Chondrocyte (in vitro differentiated cells): ENCODE measurements at places on chromosomes 7 and 10. TPM values are rescaled to one million over a fixed set of nuclear protein-coding genes. Genes with fewer than 3 reads are reported as not detected.

- DNase-seq: no peak
- peaks cover 5% of the 10 kb centered on the region for H3K27me3 ChIP-seq
- no peak overlapping the region for H3K27ac ChIP-seq
Observed at GRCh38 chr7:136348542-136349192, 371.5 kb upstream of the MTPN start.

- no peak overlapping the region for H3K4me3 ChIP-seq
- DNase-seq: no peak
- H3K36me3 ChIP-seq: no peaks in the 10 kb centered on the region
- no peaks in the 10 kb centered on the region for H3K4me1 ChIP-seq
- peaks cover 5% of the 10 kb centered on the region for H3K27me3 ChIP-seq
- H3K27ac ChIP-seq: no peak overlapping the region
Observed at GRCh38 chr10:56269181-56269580, 91.9 kb downstream of the ZWINT start.

DNA sequence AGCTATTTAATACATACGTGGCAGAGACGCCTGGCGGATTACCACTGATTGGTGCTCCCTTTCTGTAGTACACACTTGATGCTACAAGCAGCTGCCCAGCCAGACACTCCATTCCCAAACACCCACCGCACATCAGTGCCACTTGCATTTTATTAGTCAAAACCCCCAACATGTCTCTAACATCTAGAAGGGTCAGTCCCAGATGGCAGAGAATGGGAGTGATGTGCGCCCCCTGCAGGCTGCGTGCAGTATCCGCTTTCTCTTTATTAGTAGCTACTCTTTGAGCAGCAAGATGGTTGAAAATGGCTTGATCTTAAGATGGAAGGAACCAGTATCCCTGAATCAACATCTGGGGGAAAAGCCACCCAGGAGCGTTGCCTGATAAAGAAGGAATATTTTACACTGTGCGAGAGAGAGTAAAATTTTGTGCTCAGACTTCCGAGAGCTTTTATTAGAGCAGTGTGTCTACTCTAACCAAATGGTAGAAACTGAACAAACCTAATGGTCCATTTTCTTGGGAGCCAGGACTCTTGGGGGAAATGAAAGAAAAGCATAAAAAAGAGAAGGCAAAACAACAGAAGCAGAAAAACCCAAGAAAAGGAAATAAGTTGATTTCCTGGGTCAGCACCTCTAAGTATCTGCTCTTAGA, 78.3 kb downstream of the ST8SIA6 start:
- H3K4me3 ChIP-seq: no peak overlapping the region
- DNase-seq: no peak
- no peaks in the 10 kb centered on the region for H3K4me1 ChIP-seq

GRCh38 chr10:12823328-12823727, 178.2 kb downstream of the CCDC3 start:
- peak overlapping the region; percentile 82 for H3K27ac ChIP-seq
- DNase-seq: no peak
- H3K27me3 ChIP-seq: no peaks in the 10 kb centered on the region
- H3K36me3 ChIP-seq: peaks cover 19% of the 10 kb centered on the region
- H3K4me3 ChIP-seq: peak overlapping the region; percentile 19

GRCh38 chr7:44964384-44964830, 14.4 kb downstream of the MYO1G start:
- no peaks in the 10 kb centered on the region for H3K36me3 ChIP-seq
- H3K4me3 ChIP-seq: no peak overlapping the region
- peaks cover 3% of the 10 kb centered on the region for H3K27me3 ChIP-seq
- no peak overlapping the region for H3K27ac ChIP-seq
- H3K4me1 ChIP-seq: no peaks in the 10 kb centered on the region

- H3K4me1 ChIP-seq: peaks cover 46% of the 10 kb centered on the region
- DNase-seq: no peak
- H3K4me3 ChIP-seq: no peak overlapping the region
- H3K27ac ChIP-seq: peak overlapping the region; percentile 66
Observed at GRCh38 chr10:80471001-80471400, 16.9 kb downstream of the TSPAN14 start.

DNA sequence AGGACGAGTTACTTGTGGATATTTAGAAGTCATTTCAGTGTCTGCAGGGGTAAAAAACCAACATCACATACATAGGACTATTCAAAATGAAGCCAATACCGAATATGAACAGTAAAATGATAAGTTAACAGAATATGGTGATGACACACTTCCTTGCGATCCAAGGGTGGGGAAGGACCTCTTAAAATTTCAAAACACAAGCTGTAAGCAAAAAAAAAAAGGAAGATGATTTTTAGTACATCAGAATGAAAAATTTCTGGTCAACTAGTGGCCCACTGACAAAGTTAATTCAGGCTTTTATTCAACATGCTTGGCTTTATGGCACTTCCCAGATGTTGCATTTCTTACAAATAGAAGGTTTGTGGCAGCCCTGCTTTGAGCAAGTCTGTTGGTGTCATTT, 19.0 kb upstream of the GALNTL5 start:
- H3K4me1 ChIP-seq: peaks cover 21% of the 10 kb centered on the region
- no peak overlapping the region for H3K4me3 ChIP-seq
- no peak overlapping the region for H3K27ac ChIP-seq
- no peak for DNase-seq

DNA sequence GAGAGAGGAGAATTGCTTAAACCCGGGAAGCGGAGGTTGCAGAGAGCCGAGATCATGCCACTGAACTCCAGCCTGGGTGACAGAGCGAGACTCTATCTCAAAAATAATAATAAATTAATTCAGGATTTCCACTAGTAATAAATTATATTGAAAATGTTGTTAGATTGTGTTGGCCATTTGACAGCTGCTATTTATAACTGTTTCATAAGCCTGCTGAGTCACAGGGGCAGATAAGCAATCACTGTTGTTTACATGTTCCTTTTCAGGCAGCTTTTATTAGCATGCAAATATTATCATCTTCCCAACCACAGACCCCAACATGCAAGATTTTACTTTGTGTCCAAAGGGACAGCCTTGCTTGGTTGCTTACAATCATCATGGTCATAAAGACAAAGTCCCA, 49.5 kb upstream of the ZNF138 start:
- no peaks in the 10 kb centered on the region for H3K36me3 ChIP-seq
- no peak overlapping the region for H3K4me3 ChIP-seq
- H3K27me3 ChIP-seq: no peaks in the 10 kb centered on the region
- no peak overlapping the region for H3K27ac ChIP-seq
- no peaks in the 10 kb centered on the region for H3K4me1 ChIP-seq

DNA sequence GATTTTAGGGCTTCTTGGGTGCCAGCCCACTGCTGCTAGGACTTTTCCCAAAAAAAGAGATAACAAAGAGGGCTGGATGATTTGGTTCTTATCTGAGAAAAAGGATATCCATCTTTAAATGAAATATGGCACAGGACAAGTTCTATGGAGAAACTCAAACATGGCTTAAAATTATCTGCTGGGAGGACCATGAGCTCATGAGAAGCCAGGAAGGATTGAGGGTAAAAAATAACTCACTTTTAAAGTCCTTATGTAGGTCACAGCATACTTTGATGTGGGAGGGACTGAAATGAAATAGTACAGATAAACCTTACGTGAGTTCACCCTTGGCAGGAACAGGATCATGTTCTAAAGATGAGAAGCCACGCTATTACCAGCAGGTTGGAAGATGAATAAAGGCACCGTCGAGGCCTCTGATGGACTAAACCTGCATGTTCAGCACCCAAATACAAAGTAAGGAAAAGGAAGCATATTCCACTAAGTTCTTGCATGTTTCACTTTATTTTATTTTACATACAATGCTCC, 369.2 kb upstream of the KLF6 start:
- peaks cover 2% of the 10 kb centered on the region for H3K4me1 ChIP-seq
- no peaks in the 10 kb centered on the region for H3K27me3 ChIP-seq
- H3K36me3 ChIP-seq: no peaks in the 10 kb centered on the region
- no peak overlapping the region for H3K4me3 ChIP-seq
- DNase-seq: no peak
- no peak overlapping the region for H3K27ac ChIP-seq

- no peaks in the 10 kb centered on the region for H3K27me3 ChIP-seq
- H3K36me3 ChIP-seq: no peaks in the 10 kb centered on the region
- peaks cover 66% of the 10 kb centered on the region for H3K4me1 ChIP-seq
- H3K4me3 ChIP-seq: no peak overlapping the region
- peak overlapping the region; percentile 71 for H3K27ac ChIP-seq
Observed at GRCh38 chr10:89275383-89275782, 23.8 kb upstream of the LIPA start.

- DNase-seq: no peak
- H3K4me3 ChIP-seq: no peak overlapping the region
- no peaks in the 10 kb centered on the region for H3K36me3 ChIP-seq
- H3K27ac ChIP-seq: peak overlapping the region; percentile 14
- no peaks in the 10 kb centered on the region for H3K27me3 ChIP-seq
Observed at GRCh38 chr10:89521368-89521767, 14.0 kb downstream of the SLC16A12 start.

DNA sequence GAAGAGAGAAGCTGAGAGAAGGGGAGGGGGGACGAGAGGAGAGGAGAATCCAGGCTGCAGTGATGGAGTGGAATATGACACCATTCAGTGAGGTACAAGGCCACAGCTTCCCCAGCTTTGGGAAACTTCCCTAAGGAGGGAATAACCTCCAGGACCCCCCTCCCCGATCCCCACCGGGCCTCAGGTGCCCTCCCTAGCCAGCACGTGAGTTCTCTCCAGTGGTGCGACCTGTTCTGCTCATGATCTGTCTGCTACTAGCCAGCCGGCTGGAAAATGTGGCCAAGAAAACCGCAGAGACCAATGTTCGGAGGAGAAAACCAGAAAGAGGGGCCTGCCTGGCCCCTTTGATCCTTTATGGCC, 39.9 kb upstream of the AGK start:
- H3K4me3 ChIP-seq: no peak overlapping the region
- H3K27me3 ChIP-seq: peaks cover 40% of the 10 kb centered on the region
- no peak for DNase-seq
- no peaks in the 10 kb centered on the region for H3K4me1 ChIP-seq
- no peak overlapping the region for H3K27ac ChIP-seq

DNA sequence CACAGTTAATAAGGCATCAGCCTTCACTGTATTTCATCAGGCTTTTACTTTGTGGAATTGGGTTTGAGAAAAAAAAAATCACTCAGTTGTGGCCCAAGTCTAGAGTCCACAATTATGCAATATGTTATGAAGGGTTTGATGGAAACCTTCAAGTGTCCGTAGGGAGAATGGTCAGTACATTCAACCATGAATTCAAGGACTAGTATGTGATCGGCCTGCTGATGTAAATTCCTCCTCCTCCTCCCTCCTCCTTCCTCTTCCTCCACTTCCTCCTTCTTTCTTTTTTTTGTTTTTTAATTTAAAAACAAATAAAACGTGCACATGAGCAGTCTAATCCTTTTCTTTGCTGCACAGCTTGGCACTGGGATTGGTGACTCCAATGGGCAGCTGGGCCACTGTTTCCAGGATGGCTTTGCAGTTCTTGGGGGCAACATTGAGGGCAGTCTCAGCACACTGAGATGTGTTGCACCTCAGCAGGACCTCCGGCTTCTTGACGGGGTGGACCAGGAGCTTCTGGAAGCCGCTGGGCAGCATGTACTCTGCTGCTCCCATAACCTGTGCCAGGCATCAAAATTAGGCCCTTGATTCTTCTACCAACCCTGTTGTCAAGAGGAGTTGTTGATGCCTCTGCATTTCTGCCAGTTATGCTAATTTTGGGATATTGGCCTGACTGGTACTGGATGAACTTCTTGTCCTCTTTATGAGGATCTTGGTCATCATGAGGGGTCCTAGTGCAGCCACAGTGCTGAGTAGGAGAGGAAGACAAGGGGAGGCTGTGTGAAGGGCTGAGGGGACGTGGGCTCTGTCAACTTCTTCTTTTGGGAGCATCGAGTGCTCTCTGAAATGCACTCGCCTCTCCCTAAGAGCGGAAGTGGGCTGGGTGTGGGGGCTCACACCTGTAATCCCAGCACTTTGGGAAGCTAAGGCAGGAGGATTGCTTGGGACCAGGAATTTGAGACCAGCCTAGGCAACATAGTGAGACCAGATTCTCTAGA, 9.3 kb upstream of the IL2RA start:
- no peaks in the 10 kb centered on the region for H3K36me3 ChIP-seq
- H3K27me3 ChIP-seq: peaks cover 54% of the 10 kb centered on the region
- H3K27ac ChIP-seq: no peak overlapping the region
- DNase-seq: no peak

GRCh38 chr7:133313575-133313974, 60.7 kb downstream of the EXOC4 start:
- no peaks in the 10 kb centered on the region for H3K27me3 ChIP-seq
- DNase-seq: no peak
- H3K4me3 ChIP-seq: no peak overlapping the region
- H3K36me3 ChIP-seq: peaks cover 2% of the 10 kb centered on the region
- H3K4me1 ChIP-seq: peaks cover 33% of the 10 kb centered on the region

- no peak overlapping the region for H3K4me3 ChIP-seq
- no peak overlapping the region for H3K27ac ChIP-seq
- peaks cover 16% of the 10 kb centered on the region for H3K27me3 ChIP-seq
- DNase-seq: no peak
- H3K36me3 ChIP-seq: no peaks in the 10 kb centered on the region
- H3K4me1 ChIP-seq: peaks cover 28% of the 10 kb centered on the region
Observed at GRCh38 chr7:30896036-30896435, 15.6 kb upstream of the AQP1 start.

DNA sequence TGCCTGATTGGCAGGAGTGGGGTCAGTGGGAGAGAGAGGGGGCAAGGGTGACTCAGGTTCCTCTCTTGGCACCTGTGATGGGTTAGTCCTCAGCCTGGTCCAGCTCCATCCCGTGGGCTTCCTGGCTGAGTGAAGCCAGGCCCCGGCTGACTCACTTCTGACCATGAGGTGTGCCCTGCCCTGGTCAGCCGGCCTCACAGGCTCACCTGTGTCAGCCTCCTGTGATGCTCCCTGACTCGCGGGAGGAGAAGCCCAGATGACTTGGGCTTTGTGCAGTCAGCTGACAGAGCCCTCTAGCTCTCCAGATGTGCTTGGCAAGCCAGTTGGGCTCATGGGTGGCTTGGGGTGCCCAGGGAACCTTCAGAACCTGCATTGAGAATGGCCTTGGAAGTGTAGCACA, 16.0 kb upstream of the PPIF start:
- H3K4me3 ChIP-seq: no peak overlapping the region
- H3K27me3 ChIP-seq: no peaks in the 10 kb centered on the region
- H3K27ac ChIP-seq: no peak overlapping the region
- DNase-seq: no peak
- peaks cover 30% of the 10 kb centered on the region for H3K4me1 ChIP-seq

DNA sequence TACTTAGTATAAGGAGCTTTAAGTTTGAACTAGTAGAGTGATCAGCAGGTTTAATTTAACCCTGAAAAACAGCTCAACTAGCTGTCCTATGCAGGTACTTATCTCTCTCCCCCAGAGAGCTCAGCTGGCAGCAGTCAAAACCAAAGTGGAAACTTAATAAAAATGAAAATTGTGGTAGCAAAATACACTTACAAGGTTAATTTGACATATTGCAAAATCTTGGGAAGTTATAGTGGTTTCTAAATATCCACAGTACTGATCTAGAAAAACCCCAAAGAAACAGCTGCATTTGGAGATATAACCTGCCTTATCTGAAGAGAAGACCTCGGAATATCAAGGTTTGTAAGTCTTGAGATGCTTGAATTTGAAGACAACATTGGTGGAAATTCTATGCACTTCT, 269.2 kb downstream of the RNLS start:
- DNase-seq: no peak
- H3K4me3 ChIP-seq: no peak overlapping the region
- no peak overlapping the region for H3K27ac ChIP-seq
- no peaks in the 10 kb centered on the region for H3K27me3 ChIP-seq

Gene ACBD7
- total RNA-seq: 0.51 to 2.2 TPM (median 1.1 TPM) in 3 replicates

Gene SFMBT2
- total RNA-seq: 1.8 to 2.0 TPM (median 1.9 TPM) in 3 replicates

Gene CDH23
- not detected in 3 replicates for total RNA-seq

Gene RALA
- total RNA-seq: 29.2 to 37.4 TPM (median 35.2 TPM) in 3 replicates

Gene HOXA3
- total RNA-seq: 9.3 to 12.1 TPM in 2 of 3 replicates, not detected in the other

Gene CTAGE4
- 0.47 TPM in 1 of 3 replicates, not detected in the others for total RNA-seq

Gene EIF5AL1
- 0.17 to 0.23 TPM (median 0.20 TPM) in 3 replicates for total RNA-seq

Gene PNLIPRP1
- not detected in 3 replicates for total RNA-seq

Gene NEUROG3
- not detected in 3 replicates for total RNA-seq

Gene GPR26
- total RNA-seq: not detected in 3 replicates

Gene MALSU1
- total RNA-seq: 40.9 to 57.3 TPM (median 44.6 TPM) in 3 replicates
